Osteoblast (primary cell): ENCODE measurements at places on chromosomes 1 and 21.

GRCh38 chr1:117169871-117170596 is 40.7 kb downstream of the VTCN1 start:
- no peak overlapping the region for H3K4me3 ChIP-seq
- DNase-seq = no peak
- no peaks in the 10 kb centered on the region for H3K36me3 ChIP-seq

DNA sequence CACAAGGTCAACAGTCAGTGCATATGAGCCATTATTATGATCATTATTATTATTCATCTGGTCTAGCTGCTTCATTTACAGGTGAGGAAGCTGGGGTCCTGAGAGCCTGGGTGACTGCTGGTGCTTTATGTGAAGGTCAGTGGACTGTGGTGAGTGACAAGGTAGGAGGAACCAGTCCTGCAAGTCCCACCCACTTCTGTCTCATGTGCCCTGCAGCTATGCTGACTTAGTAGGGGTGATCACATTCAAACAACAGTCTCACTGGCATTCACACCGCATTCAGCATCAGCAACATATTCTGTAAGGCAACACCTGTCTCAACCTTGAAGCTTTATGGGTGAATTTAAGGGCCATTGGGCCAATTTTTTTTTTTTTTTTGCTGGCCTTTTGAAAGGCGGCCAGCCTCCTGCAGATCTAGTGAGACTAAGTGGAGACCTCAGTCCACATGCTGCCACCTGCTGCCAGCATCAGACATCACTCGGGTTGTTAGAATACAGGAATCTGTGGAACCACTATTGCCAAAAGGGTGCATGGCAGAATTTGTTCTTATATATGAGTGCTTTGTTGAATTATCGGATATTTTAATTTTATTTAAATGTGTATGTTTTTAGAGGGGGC is 59.9 kb upstream of the CACNA1E start:
- no peaks in the 10 kb centered on the region for H3K4me1 ChIP-seq
- no peak overlapping the region for H3K4me3 ChIP-seq
- DNase-seq = no peak
- no peak overlapping the region for H3K27ac ChIP-seq
- peaks cover 5% of the 10 kb centered on the region for H3K27me3 ChIP-seq

GRCh38 chr1:108845446-108845845 is 11.4 kb downstream of the AKNAD1 start:
- H3K27me3 ChIP-seq = peaks cover 4% of the 10 kb centered on the region
- H3K27ac ChIP-seq = no peak overlapping the region
- no peak overlapping the region for H3K4me3 ChIP-seq
- H3K4me1 ChIP-seq = no peaks in the 10 kb centered on the region
- DNase-seq = no peak
- no peaks in the 10 kb centered on the region for H3K36me3 ChIP-seq

DNA sequence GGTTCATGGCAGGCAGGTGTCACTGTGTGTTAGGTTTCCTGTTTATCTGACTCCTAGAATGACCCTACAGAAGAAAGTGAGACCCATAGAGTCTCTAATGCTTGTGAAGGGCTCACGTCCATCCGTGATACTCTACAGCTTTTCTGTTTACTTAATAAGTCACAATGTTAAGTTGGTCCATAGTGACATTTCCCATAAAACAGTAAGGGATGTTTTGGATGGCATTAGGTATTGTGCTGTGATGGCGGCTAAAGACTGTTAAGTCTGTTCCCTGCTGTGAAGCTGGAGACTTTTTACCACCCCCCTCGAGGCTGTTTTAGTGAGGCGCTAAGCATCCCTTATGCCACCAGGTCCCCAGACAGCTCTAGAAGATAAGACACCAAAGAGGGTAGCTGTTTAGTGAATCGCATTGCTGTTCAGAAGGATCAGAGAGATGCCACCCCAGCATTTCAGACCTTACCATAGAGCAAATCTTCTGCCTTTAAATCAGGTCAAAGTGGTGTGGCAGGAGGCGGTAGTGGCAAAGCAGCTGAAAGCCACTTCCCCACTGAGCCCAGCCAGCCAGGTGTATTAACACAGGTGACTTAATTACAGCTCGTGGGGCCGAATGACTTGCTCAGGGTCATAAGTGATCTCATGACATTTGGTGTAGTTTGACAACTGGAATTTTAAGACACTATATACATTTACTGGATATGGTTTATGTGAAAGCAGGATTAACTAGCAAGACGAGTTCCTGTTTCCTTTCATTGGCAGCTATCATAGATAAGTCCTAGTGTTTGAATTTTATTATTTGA is 25.0 kb downstream of the SLC37A1 start:
- no peaks in the 10 kb centered on the region for H3K4me1 ChIP-seq
- no peak overlapping the region for H3K4me3 ChIP-seq
- peaks cover 6% of the 10 kb centered on the region for H3K27me3 ChIP-seq
- H3K27ac ChIP-seq = no peak overlapping the region

DNA sequence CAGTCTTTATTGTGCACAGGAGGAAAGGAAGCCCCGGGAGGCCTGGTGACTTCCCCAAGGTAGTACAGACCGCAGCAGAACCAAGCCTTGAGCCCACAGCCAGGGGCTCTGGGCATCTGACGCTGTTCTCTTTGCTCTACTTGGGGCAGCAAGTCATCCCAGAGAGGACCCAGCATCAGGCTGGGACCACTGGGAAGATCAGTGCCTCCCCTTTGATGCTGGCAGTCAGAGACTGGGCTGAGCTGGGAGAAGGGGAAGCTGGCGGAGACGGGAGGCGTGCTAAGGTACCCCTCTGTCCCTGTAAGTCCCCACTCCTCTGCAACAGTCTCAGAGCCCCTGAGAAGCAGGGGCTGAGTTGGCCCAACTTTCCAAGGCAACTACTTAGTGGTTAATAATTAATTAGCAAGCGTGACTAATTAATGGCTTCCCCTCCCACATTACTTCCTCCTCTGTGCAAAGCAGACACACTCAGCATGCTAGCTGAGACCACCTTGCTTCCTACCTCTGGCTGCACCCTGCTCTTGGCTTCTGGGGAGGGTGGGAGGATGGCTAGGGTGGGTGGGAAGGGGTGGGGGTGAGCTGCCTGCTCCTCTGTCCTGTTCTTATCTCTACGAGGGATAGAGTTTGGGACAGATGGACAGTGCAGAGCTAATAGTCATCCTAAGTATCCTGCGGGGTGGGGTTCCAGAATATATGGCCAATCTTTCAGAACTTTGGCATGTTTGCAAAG is 1.3 kb downstream of the INAVA start:
- no peaks in the 10 kb centered on the region for H3K36me3 ChIP-seq
- H3K4me3 ChIP-seq = no peak overlapping the region
- peaks cover 30% of the 10 kb centered on the region for H3K27me3 ChIP-seq
- no peaks in the 10 kb centered on the region for H3K4me1 ChIP-seq
- no peak overlapping the region for H3K27ac ChIP-seq

- H3K27ac ChIP-seq = no peak overlapping the region
- H3K4me1 ChIP-seq = no peaks in the 10 kb centered on the region
- no peak overlapping the region for H3K4me3 ChIP-seq
- no peaks in the 10 kb centered on the region for H3K36me3 ChIP-seq
- DNase-seq = peak; percentile 29
These were observed 4.4 kb downstream of the CLDN19 start for GRCh38 chr1:42735477-42736105.

DNA sequence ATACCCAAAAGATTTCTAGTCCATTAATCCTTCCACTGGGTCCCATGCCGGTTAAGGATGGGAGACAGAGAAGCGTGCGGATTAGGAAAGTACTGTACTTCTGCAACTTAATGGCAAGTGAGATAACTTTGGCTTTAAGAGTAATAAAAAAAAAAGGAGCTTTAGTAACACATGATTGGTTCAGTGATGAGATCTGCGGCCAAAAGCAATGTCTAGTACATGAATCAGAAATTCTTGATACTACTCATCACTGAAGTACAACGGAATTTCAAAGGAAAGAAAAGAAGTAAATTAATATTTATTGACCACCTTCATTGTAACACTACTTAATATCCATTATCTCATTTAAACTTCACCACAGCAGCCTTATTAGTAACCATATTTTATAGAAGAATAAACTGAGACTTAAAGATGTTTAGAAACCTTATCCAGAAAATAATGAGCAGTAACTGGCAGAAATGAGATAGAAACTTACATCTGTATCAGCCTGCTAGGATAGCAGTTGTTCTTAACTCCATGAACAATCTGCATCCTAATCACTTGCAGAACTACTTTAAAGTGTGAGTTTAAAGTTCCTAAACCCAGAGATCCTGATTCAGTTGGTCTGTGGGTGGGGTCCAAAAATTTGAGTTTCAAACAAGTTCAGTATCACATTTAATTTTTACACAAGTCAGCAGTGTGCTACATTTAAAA is 14.1 kb upstream of the NUF2 start:
- no peaks in the 10 kb centered on the region for H3K27me3 ChIP-seq
- H3K36me3 ChIP-seq = peaks cover 3% of the 10 kb centered on the region
- DNase-seq = peak; percentile 87
- H3K4me3 ChIP-seq = peak overlapping the region; percentile 2

DNA sequence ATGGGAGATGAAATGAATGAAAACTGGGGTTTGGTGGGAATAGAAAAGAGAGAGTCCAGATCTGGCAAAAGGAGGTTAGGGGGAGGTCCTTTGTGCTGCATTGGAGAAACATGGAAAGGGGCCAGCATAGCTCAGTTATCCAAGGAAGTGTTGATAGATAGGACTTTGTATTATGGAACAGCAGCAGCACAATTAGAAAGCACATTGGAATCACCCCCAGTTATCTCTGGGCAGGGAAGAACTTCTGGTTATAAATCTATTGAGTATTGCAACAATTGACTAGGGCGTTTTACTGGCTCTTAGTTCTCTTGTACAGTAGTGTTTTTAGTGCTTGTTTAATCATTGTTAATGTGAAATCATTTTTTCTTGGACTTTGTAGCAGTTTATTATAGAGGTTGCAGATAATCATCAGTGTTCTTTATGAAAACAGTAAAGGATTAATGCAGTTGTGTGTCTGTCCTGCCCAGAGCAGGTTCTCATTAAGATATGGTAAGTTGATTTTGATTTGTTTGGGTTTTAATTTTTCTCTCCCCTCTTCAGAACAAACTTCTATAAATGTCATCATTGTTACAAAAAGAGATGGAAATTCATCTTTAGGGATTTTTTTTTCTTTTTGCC is 76.6 kb downstream of the NR5A2 start:
- no peak overlapping the region for H3K4me3 ChIP-seq
- no peak overlapping the region for H3K27ac ChIP-seq
- H3K27me3 ChIP-seq = peaks cover 5% of the 10 kb centered on the region
- H3K36me3 ChIP-seq = no peaks in the 10 kb centered on the region
- DNase-seq = no peak

DNA sequence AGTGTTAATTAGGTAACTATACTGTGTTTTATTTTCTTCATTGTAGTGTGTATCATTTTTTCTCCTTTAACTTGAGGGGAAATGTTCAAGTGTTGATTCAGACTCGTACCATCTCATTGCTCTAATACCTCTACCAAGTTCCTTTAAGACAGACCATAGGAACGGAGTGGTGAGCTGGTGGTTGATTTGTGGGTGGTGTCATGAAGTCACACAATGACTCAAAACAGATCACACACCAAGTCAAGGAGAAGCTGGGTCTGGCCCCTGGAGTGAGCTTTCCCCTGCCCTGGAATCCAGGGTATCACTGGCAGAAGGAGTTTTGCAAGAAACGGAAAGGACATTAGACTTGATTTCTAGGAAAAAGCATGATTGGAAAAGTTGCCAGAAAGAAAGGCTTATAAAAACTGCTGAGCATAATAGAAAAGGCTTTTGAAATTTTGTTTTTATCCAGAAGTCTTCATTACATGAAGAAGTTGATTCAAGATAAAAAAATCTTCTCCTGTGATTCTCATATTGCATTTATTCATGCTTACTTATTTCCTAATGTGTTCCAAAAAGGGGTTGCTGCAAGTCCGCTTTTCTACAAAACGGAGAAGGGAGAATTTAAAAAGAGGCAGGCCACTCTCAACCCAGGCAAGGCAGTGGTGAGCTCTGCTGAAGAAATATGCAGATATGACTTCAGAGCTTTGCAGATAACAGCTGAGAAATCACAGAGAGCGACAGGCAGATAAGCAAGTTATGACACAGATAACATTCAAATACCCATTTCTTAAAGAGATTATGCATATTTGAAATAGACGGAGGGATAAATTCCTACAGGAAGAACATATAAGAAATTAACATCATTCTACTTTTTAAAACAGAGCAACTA is 79.7 kb downstream of the TBX19 start:
- no peaks in the 10 kb centered on the region for H3K36me3 ChIP-seq
- peaks cover 7% of the 10 kb centered on the region for H3K27me3 ChIP-seq
- no peak overlapping the region for H3K4me3 ChIP-seq
- peak; percentile 84 for DNase-seq

- H3K27me3 ChIP-seq = no peaks in the 10 kb centered on the region
- H3K4me3 ChIP-seq = no peak overlapping the region
- no peak for DNase-seq
- H3K27ac ChIP-seq = no peak overlapping the region
- H3K36me3 ChIP-seq = no peaks in the 10 kb centered on the region
These were observed 351.6 kb downstream of the RYR2 start for GRCh38 chr1:237393632-237394031.

DNA sequence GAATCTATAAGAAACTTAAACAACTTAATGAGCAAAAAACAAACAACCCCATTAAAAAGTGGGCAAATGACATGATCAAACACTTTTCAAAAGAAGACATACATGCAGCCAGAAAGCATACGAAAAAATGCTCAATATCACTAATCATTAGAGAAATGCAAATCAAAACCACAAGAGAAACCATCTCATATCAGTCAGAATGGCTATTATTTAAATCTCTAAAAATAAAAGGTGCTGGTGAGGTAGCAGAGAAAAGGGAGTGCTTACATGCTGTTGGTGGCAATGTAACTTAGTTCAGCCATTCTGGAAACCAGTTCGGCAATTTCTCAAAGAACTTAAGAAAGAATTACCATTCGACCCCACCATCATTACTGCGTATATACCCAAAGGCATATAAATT is 147.7 kb downstream of the FAF1 start:
- no peaks in the 10 kb centered on the region for H3K36me3 ChIP-seq
- H3K27me3 ChIP-seq = no peaks in the 10 kb centered on the region
- H3K4me1 ChIP-seq = no peaks in the 10 kb centered on the region
- H3K27ac ChIP-seq = no peak overlapping the region
- H3K4me3 ChIP-seq = no peak overlapping the region
- no peak for DNase-seq

DNA sequence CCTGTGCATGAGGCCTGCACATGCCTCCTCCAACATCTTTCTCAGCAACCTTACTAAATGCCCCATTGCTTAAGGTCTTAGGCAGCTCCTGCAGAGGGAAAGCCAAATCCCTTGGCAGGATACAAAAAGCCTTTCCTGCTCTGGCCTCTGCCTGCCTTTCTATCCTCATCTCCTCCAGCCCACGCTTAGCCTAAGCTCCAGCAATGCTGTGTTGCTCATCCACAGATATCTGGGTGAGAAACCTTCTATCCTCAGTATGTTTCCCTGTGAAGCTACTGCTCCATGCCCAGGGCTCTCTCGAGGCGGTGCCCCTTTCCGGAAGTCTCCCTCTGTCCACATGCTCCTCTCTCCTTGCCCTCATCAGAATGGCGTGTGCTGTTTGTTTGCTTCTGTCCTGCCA is 37.0 kb upstream of the CCSAP start:
- peak; percentile 62 for DNase-seq
- no peaks in the 10 kb centered on the region for H3K36me3 ChIP-seq
- H3K4me1 ChIP-seq = no peaks in the 10 kb centered on the region
- H3K27ac ChIP-seq = no peak overlapping the region
- no peak overlapping the region for H3K4me3 ChIP-seq
